ENCODE measurements at places on chromosomes 2 and 18.
A peak's percentile ranks its signal among the peaks of the same experiment; 100 is the strongest.

GRCh38 chr2:1546023-1546591 lies 132.8 kb downstream of the TPO start:
- peak; percentile 44 for DNase-seq

DNA sequence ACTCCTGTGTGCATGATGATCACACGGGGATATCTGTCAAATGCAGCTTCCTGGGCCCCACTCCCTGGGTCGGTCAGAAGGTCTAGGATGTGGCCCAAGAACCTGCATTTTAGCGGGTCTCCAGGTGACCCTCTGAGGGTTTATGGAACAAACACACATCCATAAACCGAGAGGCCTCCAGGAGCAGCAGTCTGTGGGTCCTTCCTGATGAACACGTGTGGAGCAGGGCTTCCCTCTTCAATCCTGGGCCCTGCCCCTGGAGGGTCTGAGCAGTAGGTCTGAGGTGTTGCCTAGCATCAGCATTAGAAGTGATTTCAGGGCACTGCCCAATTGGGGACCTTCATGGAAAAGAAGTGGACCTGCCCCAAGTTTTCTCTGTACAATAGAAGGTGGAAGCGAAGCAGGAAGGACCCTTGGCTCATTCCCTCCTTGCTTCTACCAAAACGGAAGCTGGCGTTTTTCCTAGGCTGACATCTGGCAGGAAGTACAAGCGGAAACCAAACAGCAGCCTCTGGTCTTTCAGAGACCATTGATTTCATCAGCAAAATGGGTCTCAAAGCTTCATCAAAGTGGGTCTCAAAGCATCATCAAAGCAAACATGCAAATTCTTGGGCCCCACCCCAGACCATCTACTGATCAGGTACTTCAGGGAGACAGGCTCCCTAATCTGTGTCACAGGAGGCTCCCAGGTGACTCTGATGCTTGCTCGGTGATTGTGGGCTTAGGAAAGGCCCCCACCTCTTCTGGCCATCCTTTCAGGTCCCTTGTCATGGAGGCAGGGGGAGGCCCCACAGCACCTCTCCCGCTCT lies 30.7 kb downstream of the INO80C start:
- DNase-seq, result no peak

- no peak for DNase-seq
Observed at GRCh38 chr18:22674272-22674671, 256.6 kb upstream of the CTAGE1 start.

DNA sequence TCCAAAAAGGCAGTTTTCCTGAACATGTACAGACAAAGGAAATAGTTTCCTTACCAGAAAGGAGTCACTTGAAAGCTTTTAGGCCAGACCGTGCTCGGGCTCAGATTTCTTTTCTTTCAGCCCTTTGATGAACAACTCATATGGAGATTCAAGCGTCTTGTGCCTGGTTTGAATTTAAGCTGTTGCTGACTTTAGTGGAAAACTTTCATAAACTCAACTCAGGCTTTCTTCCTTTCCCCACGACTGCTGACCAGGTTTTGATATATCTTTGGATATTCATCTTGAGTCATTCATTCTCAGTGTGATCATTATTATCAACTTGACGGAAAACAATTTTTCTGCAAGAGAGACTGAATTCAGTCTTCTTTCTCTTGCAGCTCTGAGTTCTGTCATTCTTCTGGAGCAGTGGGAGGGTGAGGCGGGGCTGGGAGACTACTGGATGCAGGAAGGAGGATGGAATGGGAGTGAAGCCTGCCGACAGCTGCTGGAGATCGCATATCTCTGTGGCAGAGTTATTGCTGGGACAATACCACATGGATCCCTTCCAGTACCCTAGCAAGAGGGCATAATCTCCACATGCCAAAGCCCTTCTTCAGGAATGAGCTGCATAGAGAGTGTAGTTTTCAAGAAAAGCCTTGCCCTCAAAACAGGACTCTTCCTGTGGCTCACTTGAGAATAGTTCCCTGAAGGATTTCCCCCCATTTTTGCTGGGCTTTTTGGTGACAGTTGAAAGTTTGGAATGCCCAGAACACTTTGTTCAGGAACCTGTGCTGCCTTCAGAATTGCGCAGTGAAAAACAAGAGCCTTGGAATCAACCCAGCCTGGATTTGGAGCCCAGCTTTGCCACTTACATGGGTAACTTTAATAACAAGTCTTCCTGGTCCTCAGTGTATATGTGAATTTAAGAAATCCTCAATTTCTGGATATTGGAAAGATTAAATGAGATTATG lies 364.4 kb downstream of the ZNF521 start:
- no peak for DNase-seq

GRCh38 chr2:190679813-190680591 lies 31.1 kb downstream of the NAB1 start:
- DNase-seq, result peak; percentile 53

DNA sequence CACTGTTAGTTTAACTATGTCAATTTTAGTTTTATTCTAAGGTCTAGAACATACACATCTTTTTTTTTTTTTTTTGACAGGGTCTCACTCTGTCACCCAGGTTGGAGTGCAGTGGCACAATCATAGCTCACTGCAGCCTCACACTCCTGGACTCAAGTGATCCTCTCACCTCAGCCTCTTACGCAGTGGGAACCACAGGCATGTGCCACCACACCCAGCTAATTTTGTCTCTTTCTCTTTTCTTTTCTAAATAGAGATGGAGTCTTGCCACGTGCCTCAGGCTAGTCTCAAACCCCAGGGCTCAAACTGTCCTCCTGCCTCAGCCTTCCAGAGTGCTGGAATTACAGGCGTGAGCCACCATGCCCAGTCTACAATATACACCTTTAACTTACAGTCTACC lies 69.5 kb upstream of the CHRNA1 start:
- DNase-seq, result no peak

DNA sequence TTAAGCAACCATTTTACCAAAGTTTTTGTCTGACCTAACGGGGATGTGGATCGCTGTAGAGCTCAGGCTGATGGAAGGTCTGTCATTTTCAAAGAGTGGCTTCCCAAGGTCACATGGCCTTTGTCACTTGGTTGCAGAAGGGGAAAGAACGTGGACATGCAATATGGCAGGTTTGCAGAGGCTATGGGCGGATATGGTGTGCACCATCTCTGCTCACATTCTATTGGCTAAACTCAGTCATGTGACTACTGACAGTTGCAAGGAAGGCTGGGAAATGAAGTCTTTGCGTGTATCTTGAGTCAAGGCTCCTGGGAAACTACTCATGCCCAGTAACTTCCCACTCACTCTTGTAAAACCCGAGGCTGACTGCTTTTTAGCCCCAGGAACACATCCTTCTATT lies 96.8 kb downstream of the ST6GAL2 start:
- DNase-seq, result no peak

DNA sequence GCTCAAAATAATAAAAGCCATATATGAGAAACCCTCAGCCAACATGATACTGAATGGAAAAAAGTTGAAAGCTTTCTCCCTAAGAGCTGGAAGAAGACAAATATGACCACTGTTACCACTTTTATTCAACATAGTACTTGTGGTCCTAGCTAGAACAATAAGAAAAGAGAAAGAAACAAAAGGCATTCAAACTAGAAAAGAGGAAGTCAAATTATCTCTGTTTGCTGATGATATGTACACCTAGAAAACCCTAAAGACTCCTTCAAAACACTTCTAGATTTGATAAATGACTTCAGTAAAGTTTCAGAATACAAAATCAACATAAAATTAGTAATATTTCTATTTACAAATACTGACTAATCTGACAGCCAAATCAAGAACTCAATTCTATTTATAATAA lies 328.8 kb upstream of the GCFC2 start:
- no peak for DNase-seq

DNA sequence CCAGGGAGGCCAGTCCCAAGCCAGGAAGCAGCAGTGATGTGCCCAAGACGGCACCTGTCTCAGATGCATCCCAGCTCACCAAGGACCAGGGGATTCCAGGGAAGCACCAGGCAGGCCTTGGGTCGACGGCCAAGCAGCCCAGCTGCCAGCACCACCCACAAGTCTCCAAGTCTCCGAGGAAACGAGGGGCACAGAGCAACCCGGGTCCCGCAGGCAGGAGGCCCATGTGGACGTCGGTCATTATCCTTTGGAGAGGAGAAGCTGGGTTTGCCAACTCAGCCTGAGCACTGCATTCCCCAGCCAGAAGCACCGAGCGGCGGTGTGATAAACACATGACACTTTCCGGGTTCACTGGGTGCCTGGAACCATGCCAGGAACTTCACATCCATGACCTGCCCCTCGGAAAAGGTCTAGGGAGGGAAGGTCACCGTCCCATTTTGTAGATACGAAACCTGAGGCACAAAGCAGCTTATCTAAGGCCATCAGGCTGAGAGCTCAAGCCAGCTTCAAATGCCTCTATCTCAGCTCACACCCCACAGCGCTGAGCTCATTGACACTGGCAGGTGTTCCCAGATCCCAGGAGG lies 104.5 kb downstream of the ZNF516 start:
- no peak for DNase-seq

GRCh38 chr2:67397143-67397986 lies at the start of gene ETAA1:
Gene ETAA1 (plus strand): TSS chr2:67397333. CDS start chr2:67397449, 116 bp downstream.
- peak; percentile 94 for DNase-seq

Measured in activated CD8-positive, alpha-beta T cell treated with anti-CD3 and anti-CD28 coated beads, Interleukin-2, amount 10 ng/mL, durations not matched to agents 7 days and 5 days (primary cell).